ENCODE measurements at places on chromosomes 7 and 10.

DNA sequence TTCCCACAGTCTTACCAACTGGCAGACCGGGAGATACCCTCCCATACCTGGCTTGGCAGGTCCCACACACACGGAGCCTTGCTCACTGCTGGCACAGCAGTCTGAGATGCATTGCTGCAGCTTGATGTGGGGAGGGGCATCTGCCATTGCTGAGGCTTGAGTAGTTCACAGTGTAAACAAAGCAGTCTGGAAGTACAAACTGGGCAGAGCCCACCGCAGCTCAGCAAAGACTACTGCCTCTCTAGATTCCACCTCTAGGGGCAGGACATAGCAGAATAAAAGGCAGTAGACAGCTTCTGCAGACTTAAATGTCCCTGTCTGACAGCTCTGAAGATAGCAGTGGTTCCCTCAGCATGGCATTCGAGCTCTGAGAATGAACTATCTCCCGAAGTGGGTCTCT lies 69.6 kb upstream of the RELN start:
- no peak for DNase-seq

- no peak for DNase-seq
Measured at GRCh38 chr10:75773231-75773780, 341.9 kb downstream of the LRMDA start.

- DNase-seq, result no peak
Measured at GRCh38 chr10:113527211-113527906, 25.5 kb upstream of the HABP2 start.

GRCh38 chr7:2979201-2979631 lies 64.5 kb downstream of the CARD11 start:
- DNase-seq, result no peak

- no peak for DNase-seq
Measured at GRCh38 chr7:130948822-130949221, 214.8 kb upstream of the KLF14 start.

DNA sequence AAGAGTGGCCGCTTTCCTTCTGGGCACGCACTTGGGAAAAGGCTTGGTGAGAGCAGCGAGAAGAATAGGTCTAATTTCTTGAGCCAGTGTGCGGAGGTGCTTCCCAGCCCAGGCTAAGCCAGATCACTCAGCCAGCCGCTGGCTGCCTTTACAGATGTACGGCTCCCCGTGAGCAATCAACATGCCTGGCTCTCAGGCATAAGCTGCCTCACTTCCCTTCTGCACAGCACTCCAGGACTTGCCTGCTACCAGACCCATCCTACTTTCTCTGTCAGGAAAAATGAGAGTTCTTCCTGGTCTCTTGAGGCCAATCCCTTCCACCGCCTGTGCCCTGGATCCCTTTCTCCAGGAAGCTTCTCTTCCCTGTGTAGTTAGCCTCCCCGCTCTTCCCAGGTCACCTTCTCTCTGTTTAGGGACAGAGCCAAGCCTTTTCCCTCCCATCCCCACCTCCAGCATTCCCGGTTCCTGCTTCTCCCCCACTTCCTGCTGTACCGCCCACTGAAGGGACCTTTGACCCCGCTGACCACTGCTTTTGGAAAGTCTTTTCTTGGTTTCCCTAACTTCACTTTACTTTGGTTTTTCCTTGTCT lies 1.1 kb upstream of the ACTR3C start:
- DNase-seq, result no peak

DNA sequence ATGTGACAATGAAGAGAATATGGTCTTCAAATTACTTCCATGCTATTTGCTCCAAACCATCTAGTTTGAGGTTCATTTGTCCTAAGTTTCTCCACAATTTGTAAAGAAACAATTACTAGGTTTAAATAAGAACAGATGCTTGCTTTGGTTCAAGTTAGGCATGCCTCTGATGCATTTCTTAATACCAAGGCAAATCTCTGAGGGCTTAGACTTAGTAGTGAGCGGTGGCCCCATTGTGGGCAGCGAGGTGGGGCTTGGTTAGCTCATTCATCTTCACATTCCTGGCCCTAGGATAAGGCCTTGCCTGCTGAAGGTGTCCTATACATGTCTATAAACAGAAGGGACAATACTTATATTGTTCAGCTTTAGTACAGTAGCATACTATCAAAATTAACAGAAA lies 52.4 kb upstream of the RHEB start:
- no peak for DNase-seq

DNA sequence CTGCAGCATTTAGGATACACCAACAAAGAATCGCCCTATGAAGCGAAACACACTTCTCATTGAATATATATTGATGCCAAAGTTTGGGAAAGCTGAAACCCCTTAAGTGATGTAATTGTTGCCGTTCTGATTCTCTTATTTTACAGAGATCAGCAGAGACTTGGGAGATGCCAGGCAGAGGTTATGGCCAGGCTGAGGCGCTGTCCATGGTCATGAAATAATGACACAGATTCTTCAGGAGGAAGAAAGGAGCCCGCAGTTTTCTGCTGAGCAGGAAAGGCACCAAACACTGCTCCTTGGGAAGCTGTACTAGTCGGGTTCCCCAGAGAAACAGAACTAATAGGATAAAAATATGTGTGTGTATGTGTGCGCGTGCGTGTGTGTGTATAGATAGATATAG lies 566.0 kb downstream of the CALN1 start:
- no peak for DNase-seq

- no peak for DNase-seq
Measured at GRCh38 chr7:75813781-75814236, at the start of gene CCL24. Gene CCL24 (minus strand): TSS chr7:75813806. CDS start chr7:75813715, 91 bp downstream.

- DNase-seq, result no peak
Measured at GRCh38 chr7:19080093-19080492, 37.3 kb downstream of the TWIST1 start.

DNA sequence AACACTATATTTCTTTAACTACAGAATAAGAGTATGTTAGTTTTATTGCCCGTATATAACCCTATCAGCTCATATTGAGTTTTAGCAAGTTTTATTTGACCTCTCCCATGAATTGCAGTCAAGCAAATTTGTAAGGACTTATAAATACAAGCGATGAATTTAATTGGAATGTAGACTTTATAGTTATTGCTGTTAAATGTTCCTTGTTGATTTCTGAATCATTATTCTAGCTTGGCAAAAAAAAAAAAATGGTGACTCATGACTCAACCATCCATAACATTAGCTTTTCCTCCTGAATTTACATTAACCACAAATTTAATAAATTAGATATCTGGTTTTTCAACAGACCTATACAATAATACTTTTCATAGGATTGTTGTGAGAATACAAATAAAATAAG lies 334.0 kb upstream of the LRRTM3 start:
- DNase-seq, result no peak

DNA sequence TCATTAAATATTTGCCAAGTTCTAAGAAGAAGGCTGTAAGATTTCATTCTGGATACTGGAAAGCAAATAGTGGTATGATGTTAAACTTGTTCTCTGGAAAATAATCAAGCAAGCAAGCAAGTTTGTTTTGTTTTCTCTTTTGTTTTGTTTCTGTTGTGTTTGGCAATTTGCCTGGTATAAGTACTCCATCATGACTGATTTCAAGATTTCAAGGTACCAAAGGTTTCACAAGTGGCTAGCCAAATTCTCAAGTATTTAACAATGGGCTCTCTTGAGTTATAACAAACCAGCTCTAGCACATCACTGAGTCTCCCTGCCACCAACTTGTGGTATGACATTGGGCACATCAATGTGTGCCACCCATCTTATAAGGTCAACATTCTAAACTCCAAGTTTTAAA lies 151.7 kb upstream of the IGFBP3 start:
- DNase-seq, result no peak

DNA sequence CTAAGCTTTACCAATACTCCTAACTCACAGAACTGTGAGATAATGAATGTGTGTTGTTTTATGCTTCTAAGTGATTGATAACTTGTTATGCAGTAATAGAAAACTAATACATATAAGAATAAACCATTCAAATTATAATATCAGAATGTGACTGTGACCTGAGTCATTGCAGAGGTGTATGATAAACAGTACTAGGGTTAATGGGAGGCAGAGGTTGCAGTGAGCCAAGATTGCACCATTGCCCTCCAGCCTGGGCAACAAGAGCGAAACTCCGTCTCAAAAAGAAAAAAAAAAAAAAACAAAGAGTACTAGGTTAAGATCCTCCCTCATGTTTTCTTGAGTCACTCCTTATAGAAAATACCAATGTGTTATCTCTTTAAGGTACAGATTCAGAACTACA lies 950.3 kb downstream of the SORCS1 start:
- DNase-seq, result no peak

All from caudate nucleus (tissue), 63 donors.